Stimulated activated CD4-positive, alpha-beta T cell treated with anti-CD3 and anti-CD28 coated beads, TNF-alpha, amount 100 ng/mL, for 48 hours (primary cell): ENCODE measurements at places on chromosomes 1 and 21.

GRCh38 chr1:168949672-168950071, 156.8 kb upstream of the ATP1B1 start:
- DNase-seq, result no peak

DNA sequence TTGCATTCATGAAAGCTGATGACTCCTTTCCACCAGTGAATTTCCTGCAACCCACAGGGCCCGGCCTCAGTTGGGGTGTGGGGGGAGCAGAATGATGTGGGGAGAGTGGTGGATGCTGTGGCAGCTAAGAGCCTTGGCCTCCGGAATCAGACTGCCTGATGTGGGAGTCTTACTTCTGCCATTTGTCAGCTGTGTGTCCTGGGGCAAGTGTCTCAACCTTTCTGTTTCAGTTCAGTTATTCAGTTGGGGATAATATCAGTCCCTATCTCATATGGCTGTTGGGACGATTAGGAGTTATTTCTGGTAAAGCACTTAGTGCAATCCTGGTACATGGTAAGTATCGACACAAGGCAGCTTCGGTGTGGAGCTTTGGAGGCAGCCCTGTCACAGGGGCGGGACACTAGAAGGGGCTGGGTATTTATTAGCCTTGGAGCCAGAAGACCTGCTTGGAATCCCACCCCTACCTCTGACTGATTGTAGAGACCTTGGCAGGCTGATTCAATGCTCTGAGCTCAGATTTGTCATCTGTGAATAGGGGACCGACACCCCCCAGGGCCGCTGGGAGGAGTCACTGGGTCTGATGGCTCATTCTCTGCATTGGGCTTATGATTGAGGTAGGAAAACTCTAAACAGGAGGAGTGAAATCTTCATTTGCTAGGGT, 19.6 kb downstream of the ARHGEF10L start:
- no peak for DNase-seq

DNA sequence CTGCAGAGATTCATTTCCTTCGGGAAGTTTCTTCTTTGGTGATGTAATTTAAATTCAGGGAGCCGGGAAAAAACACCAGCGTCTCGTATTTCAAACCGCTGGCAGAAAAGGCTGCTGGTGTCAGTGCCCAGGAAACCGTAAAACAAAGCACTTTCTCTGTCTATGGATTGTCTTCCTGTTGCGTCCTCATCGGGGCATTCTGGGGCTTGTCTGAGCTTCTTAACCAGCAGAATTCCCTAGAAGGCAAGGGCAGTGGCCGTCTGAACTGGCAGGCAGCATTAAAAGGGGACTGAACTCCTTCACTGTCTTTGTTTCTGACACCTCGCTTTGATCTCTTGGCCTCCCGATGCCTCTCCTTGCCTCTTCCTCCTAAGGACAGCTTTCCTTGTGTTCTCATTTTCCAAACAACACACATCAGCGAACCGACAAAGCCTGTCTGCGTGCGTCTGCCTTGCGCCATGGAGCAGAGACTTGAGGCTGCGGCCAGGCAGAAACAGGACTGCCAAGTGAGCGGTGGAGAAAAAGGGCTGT, 391.6 kb upstream of the VAMP3 start:
- DNase-seq, result no peak

DNA sequence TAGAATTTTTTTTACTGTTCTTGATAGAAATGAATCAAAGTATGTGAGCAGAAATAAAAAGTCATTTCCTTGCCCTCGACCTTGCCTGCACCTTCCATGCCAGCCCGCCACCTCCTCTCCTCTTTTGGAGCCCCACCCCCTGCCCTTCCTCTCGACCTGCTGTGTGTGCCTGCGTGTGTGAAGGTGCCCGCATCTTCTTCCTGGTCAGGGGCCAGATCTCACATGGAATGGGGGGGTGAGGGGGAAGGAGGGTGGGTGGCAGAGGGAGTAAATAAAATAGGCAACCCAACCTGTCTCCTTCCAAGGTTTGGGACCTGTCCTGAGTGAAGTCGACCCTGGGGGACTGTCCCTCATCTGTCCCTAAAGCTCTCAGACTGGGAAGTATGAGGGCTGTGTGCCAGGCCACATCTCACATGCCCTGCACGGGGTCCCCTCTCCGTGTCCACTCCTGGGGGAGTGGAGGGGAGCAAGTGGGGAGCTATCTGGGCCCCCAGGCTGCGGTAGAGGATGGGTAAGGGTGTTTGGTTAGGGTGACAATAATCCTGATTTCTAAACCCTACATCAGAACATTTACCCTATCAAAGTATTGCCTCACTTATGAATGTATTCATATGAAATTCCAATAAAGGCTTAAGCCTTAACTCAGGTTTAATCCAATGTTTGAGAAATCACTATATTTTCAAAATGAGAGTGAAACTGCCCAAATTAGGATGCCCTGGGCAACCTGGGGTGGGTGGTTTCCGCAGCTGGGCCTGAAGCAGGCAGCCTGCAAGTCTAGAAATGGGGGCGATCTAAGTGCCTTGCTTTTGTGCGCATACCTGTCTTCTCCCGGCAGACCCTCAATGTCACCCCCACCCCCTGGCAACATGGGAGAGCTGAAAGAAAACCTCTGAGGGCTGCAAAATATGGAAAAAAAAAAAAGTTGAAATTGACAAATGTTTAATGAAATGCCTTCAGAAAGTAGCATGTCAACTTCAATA, 15.4 kb downstream of the AMPD2 start:
- DNase-seq, result no peak

GRCh38 chr1:215643592-215644321, 76.7 kb downstream of the KCTD3 start:
- DNase-seq, result no peak
